ENCODE measurements at places on chromosomes 5 and 9.

- no peak for DNase-seq
These were observed 116.5 kb upstream of the DAPK1 start for GRCh38 chr9:87381050-87381711.

DNA sequence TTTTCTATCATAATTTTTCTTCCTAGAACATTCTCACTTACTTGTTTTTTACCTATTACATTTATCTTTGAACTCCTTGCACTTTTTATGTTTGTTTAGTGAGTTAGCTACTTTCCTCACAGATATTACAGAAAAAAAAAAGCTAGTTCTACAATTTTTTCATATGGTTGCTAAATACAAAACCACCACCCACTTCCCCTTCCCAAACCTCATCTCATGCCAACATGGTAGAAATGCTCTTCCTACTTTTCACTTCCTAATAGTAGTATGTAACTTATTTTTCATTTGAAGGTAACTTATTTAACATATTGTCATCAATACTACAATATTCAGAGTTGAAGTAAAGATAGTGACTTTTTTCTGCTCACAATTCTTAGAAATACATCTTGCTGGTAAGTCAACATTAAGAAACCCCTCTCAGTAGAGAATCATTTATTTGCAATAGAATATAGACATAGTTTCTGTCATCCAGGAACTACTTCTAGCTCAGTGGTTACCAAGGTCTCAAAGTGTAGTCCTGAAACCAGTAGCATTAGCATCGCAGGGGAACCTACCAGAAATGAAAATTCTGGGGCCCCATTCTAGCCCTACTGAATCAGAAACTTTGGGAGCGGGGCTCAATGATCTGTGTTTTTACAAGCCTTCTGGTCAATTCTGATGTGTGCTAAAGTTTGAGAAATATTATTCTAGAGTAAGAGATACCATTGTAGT is 1124.6 kb downstream of the DTWD2 start:
- no peak for DNase-seq

GRCh38 chr9:133225171-133226011 is 16.3 kb upstream of the OBP2B start:
- DNase-seq: no peak

DNA sequence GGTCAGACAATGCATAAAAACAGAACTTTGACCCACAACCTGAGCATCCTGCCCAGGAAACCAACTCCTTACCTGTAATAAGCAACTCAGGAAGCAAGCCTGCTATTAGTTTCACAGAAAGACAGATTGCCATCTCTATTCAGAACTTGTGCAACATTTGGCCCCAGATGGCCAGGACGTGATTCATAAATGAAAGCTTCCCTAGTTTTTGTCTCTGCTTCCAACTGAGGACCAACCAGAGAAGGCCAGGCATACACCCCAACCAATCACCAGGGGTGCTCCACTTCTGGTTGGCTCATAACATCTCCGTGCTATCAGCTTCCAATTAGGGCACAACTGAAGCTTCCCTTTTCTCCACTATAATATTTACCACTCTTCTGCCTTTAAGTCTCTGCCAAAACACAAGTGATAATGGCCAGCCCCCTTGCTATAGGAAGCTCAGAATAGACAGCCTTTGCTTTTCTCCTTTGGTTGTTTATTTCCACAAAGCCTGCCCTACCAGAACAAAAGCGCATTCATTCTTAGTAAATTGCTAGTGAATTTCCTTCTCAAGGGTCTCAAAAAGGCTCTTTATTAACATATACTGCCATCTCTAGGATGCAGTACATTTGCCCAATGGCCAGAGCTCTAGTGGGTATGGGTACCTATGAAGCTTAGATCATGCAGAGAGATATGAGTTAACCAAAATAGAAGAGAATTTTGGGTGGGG is 289.7 kb upstream of the DAP start:
- DNase-seq: no peak

DNA sequence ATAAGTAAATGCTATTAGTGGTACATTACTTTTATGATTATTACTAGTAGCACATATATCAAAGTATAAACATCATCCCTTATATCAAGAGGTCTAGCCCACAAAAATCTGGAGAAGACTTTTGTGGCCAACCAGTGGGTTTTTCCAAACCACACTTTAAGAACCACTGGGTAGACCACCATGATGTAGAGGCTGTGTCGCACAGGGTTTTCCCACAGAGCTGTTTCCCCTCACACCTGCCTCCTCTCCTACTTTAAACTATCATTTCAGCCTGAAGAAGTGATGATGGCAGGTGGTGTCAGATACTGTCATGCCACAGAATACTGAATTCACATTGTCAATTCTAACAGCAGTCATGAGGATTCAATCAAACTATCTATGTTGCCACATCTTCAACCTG is 109.2 kb downstream of the FBXW11 start:
- no peak for DNase-seq

GRCh38 chr5:175800656-175801081 is 70.7 kb upstream of the CPLX2 start:
- DNase-seq: no peak

DNA sequence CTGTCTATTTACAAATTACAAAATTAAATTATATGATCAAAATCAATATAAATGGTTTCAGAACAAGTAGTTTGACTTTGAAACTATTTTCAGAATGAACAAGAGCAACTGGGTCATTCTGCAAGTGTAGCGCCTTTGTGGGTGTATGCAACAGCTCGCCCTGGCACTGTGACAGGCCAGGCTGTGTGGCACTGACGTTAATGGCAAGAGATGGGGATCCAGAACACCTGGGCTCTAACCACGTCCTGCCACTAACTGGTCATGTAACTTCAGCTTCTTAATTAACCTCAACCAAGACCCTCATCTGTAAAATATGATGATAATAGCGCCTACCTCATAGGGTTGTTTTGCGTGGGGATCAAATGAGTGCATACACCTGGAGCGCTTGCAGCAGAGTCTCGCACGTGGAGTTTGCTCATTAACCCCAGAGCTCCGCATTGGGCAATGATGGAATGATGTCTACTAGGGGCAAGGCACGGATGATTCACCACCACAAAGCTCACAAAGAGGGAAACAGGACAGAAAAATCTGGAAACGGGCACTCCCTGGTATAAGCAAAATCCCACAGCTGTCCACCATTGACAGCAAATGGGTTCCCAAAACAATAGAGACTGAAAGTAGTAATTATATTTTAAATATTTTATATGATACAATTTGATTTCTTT is 639.4 kb downstream of the SEMA5A start:
- no peak for DNase-seq

GRCh38 chr5:178336889-178337288 is 104.3 kb upstream of the PHYKPL start:
- no peak for DNase-seq

- DNase-seq: no peak
These were observed 82.9 kb upstream of the VCAN start for GRCh38 chr5:83388608-83389007.

GRCh38 chr5:23012842-23013241 is 159.7 kb upstream of the CDH12 start:
- DNase-seq: no peak

DNA sequence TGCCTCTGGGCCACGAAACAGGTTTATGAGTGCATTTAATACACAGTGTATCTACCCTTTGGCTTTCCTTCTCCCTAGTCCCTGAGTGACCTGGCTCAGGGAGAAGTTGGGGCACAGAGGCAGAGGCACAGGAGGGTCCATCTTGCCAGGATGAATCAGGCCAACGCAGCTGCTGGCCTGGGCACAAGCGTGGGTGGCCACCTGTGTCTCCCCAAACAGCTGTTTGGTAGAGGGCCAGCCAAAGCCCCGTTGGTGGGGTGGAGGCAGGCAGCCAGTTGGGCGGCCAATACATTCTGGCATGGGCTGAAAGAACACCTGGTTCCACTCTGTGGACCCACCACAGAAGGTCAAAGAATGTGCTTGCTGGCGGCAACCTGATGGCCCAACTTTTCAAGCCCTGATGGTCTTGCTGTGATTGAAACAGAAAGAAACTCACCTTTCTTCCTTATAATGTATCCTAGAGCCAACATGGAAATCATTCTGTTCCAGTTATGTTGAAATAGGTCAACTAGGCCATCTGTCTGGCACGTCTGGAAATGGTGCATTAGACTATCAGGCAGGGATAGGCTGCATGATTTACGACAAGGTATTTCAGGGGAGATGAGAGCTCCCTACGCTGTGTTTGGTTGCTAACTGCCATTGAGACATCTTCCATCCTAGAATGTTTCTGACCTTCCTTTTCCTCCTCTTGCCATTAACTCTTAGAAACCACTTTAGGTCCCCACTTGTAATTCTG is 337.4 kb downstream of the ADAMTS6 start:
- no peak for DNase-seq

DNA sequence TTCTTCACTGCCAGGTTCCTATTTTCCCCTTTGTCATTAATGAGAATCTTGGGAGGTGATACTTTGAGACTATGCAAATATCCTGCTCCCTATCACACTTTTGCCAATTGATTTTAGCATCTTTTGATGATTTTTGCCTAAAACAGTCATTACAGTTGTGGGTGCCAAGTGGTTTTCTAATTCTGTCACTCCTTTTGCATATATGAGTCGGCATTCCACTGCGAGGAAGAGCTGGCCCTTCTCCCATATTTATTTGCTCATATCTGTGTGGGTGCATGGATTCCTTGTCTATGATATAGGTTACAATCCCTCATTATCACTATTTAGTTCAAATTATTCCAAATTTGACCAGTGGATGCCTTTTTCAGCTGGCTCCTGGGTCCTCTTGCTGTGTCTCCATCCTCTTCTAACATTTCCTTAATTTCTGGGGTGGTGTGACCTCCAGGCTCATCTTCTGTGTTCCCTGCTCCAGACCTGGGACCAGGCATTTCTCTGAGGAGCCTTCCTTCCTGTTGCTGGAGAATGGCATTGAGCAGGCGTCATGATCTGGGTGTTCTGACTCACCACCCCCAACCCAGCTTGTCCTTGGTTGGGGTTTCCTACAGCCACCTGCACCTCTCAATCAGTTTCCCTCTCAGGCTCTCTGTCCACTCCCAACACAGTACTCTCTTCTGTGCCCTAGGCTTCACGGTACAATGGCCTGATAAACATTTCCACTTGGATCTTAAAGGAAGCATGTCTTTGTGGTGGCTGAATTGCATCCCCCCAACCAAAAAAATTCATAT is 106.7 kb downstream of the NXNL2 start:
- DNase-seq: no peak

DNA sequence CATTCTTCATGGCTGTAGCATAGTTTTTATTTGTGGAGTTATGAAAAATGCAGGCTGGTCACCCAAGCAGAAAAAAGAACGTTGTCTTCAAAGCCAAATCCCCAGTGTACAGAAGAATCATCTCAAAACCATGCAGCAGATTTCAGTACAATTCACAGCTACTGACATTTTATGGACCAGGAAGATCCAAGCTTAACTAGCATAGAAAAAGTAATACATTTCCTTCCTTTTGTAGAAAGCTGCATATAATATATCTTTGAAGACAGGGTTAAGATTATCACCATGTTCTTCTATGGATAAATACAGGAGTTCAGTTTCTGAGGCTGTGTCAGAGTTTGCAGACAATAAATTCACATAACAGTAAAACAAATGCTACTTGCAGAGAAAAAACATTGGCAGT is 1054.8 kb upstream of the C9orf72 start:
- no peak for DNase-seq

GRCh38 chr5:142592365-142592764 is 93.5 kb downstream of the FGF1 start:
- DNase-seq: no peak
